ENCODE measurements at places on chromosomes 12 and 14. TPM values are rescaled to one million over a fixed set of nuclear protein-coding genes. Genes with fewer than 3 reads are reported as not detected.

- no peak for DNase-seq
These were observed 14.9 kb upstream of the TTC7B start for GRCh38 chr14:90830931-90831701.

- no peak for DNase-seq
These were observed 69.7 kb downstream of the SEC23A start for GRCh38 chr14:39033371-39033770.

AICDA gene
- not detected for total RNA-seq

- DNase-seq, result no peak
These were observed 3.5 kb downstream of the DEGS2 start for GRCh38 chr14:100155756-100156616.
